Esophagus squamous epithelium (tissue), 5 donors: ENCODE measurements at places on chromosomes 12 and 14. TPM values are rescaled to one million over a fixed set of nuclear protein-coding genes. Genes with fewer than 3 reads are reported as not detected.

Gene LRRC10
- total RNA-seq = not detected

Gene A2M
- 43.9 TPM for total RNA-seq

Gene IGFBP6
- 49.4 TPM for total RNA-seq

Gene MEG3
- total RNA-seq = 3.0 TPM

Gene AMN
- 24.0 TPM for total RNA-seq

Gene WIF1
- total RNA-seq = 6.1 TPM

Gene SINHCAF
- total RNA-seq = 71.9 TPM

Gene MON2
- 29.6 TPM for total RNA-seq

Gene SPRYD3
- 29.0 TPM for total RNA-seq

Gene CLEC1A
- 4.2 TPM for total RNA-seq

Gene CHGA
- not detected for total RNA-seq

Gene CLEC4A
- 0.61 TPM for total RNA-seq

Gene RPL41
- 966 TPM for total RNA-seq

Gene CACNA1C
- total RNA-seq = 1.5 TPM

Gene ST8SIA1
- 0.70 TPM for total RNA-seq

Gene LMNTD1
- not detected for total RNA-seq

Gene CAPZA3
- total RNA-seq = not detected

Gene FAM181A
- total RNA-seq = not detected

Gene RNASE7
- total RNA-seq = not detected

Gene TAS2R42
- total RNA-seq = not detected

Gene TMTC1
- total RNA-seq = 2.5 TPM

Gene TMEM106C
- 92.7 TPM for total RNA-seq

Gene MGAT4C
- not detected for total RNA-seq

Gene B4GALNT3
- 9.7 TPM for total RNA-seq

Gene BIN2
- 5.5 TPM for total RNA-seq

Gene PEX5
- 22.4 TPM for total RNA-seq

Gene CMKLR1
- total RNA-seq = 5.7 TPM
